ENCODE measurements at places on chromosomes 13 and 19.

- DNase-seq, result no peak
Observed at GRCh38 chr13:103187721-103188156, 121.5 kb upstream of the SLC10A2 start.

DNA sequence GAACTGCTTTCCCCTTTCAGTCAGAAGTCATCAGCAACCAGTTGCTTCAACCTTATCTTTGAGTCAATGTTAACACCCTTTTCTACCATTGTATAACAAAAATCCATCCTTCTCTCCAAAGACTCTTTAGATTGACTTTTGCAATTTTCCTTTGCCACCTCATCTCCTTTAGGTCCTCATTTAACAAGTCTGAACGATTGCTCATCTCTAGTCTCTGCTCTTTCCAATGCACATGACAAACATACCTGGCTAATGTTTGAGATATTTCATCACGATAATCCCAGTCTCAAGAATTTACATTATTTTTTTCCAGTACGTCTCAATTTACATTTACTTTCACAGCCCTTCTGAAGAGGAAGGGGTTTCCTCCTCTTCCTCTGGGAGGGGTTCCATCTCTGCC is 127.5 kb downstream of the KLF12 start:
- DNase-seq, result no peak

GRCh38 chr13:28022848-28023518 is 34.5 kb upstream of the URAD start:
- DNase-seq, result no peak

DNA sequence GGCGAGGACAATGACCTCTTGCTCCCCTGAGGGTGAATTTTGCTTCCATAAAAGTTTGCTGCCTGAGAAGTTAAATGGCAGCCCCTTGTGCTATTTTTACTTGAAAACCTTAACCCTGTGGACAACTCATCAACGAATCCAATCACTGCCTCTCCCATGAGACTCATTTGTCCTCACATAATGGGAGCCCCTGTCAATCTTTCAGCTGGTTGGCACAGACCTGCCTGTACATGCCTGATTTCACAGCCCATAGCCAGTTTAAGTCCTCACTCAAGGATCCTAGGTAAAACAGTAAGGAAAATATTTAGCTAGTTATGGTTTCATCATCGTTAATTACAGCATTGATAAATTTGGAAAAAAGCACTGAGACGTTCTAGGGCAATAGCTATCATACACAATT is 207.4 kb downstream of the NHLRC3 start:
- no peak for DNase-seq

DNA sequence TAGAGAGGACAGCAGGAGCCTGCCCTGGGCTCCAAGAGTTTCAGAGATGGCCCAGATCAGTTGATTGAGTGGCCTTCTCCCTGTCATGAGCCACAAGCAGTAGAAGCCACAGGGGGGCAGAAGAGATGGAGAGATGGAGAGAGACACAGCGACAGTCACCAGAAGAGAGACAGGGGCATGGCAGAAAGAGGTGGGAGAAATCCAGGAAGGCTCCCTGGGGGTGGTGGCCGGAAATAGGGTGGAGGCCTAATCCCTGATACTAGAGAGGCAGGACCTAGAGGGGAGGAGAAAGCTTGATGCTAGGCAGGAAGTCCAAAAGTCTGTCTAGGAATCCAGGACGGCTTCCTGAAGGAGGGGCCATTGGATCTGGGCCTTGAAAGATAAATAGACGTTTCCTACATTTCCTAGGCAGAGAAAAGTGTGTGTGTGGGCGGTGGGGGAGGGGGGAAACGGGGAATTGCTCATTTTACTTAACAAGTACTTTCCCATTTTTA is 9.6 kb upstream of the TPM4 start:
- DNase-seq, result no peak

DNA sequence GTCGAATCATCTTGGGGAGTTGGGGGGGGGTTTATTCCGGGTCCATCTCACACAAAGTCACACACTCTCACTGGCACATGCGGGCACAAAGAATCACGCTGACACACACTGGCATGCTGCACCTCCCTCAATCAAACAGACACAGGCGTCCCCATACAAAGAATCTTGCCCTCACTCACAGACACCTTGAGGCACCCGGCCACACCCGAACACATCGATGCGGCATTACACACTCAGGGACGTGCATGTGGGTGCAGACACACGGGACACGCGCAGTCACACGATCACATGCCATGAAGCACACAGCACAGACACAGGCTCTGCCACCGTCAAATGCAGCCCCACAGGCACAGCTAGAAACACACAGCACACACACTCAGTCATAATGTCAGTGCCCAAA is 7.8 kb downstream of the NFIX start:
- no peak for DNase-seq

DNA sequence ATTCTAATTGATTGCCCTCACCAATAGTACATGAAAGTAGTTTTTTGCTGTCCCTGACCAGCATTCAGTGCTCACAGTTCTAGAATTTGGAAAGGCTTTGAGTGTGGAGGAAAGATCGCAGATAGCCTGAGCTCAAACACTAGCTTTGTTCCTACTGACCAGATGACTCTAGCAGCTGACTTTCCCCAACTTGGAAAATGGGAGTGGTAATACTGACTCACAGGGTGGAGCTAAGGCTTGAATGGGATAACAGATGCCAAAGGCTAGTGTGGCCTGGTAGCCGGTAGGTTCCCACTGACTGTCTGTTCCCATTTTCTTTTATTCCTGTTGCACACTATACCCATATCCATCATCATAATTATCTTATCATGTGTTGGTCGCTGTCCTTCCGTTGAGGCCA is 3.7 kb downstream of the ZSCAN22 start:
- no peak for DNase-seq

GRCh38 chr19:7211191-7211951 is 82.8 kb downstream of the INSR start:
- DNase-seq, result no peak

- peak; percentile 4 for DNase-seq
Observed at GRCh38 chr13:75365724-75366173, 116.2 kb downstream of the TBC1D4 start.

GRCh38 chr19:11598103-11598483 is 810 bp downstream of the ZNF627 start:
- DNase-seq, result no peak

DNA sequence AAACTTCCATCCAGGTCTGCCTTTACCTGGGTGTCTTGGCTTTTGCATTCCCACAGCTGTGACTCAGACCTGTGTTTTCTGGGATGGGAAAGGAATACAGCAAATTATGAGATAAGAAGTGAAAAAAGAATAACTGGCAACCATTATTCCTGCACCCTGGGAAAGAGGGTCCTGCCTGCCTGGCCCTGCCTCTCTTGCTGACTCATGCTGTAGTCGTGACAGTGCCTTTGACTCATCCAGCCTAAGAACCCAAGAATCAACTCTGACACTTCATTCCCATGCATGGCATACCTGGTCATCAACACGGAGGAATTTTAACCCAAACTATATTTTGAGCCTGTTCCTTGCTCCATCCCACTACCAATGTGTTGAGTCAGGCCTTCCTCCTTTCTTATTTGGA is 185.4 kb upstream of the SERP2 start:
- DNase-seq, result no peak

GRCh38 chr13:19181021-19181620 is 503 bp downstream of the TUBA3C start:
- DNase-seq, result no peak

DNA sequence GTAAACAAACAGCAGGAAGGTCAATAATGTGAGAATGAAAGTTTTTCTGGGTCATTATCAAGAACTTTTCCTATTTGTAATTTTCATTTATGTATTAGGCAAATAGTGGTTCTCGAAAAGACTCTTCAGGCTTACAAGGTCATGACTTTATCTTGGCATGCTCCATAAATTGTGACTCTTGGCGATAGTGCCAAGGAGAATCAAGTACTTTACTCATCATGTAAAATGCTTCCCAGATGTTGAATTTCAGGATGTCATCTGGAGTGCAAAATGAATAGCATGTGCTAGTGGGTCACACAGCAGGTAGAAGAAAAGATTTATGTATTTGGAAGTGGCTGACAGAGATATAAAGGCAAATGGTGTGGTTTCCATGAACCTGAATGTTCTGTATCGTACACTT is 1492.7 kb upstream of the PCDH20 start:
- DNase-seq, result no peak

DNA sequence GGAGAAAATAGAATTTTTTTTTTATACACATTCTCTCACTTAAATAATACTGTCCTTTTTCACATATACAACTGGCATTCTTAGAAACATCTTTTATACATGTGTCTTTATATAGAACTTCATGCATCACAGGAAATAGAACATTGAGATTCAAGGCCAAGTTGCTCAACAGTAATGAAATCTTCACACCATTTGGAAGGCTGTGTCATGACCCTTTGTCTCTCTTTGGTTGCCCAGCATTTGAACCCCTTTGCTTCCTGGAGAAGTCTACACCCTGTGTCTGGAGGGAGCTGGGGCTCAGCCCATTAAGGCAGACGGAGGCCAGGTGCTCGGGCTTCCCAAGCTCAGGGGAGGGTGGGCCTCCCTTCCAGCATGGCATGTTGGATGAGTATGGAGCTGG is 41.1 kb downstream of the B3GLCT start:
- DNase-seq, result no peak

DNA sequence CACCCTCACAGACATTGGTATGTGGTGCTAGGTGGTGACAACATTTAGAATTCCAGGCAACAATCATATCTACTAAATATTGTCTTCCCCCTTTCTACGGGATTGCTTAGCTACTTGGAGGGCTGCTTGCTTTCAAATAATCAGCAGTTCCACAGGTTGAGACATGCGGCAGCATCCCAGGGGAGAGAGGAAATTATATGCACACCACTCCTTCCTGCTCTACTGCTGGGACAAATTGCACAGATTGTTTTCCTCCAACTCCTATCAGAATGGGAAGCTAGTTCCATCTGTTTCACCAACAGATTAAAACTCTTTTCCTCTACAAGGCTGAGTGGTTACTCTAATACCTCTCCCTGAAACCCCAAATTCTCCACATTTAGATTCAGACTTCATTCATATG is 275.4 kb downstream of the DNAJC15 start:
- no peak for DNase-seq

DNA sequence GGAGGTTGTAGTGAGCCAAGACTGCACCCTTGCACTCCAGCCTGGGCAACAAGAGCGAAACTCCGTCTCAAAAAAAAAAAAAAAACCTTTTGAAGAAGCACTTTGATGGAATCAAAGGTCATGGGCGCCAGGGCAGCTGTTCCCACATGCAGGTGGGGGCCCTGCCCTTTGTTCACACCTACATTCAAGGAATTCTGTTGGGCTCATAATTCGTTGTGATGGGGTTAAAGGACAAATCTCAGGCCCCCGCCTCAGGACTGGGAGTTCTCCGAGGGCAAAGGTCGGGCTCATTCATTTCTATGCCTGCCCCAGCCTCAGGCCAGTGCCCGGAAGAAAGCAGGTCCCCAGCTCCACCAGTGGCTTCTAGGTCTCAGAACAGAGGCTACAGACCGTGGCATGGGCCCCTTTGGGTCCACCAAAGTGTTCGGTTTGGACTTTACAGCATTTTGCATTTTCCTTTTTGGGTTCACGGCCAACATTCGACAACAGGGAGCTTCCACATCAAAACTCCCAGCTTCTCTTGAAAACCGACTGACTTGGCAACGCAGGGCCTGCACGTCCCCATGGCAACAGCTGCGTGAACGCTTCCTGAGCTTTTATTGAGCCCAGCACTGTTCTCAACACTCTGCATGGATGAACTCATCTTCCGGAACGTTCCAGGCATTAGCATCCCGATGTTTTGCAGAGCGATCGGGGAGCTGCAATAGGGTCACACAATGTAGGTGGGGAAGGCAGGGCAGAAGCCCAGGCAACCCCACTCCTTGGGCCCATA is 10.1 kb upstream of the GTF2F1 start:
- DNase-seq, result no peak

DNA sequence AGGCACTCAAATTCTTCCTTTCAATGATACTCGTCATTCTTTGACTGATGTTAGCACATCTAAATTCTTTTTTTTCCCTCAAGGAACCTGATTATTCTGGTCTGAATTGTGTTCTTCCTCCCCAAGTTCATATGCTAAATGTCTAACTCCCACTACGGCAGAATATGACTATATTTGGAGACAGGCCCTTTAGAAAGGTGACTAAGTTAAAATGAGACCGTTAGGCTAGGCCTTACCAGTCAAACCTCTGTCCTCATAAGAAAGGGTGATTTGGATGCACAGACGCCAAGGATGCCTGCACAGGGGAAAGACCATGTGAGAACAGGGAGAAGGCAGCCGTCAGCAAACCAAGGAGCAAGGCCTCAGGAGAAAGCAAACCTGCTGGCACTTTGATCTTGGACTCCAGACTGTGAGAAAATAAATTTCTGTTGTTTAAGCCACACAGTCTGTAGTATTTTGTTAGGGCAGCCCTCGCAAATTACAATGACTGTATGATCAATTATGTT is 13.1 kb upstream of the FOXO1 start:
- DNase-seq, result no peak

DNA sequence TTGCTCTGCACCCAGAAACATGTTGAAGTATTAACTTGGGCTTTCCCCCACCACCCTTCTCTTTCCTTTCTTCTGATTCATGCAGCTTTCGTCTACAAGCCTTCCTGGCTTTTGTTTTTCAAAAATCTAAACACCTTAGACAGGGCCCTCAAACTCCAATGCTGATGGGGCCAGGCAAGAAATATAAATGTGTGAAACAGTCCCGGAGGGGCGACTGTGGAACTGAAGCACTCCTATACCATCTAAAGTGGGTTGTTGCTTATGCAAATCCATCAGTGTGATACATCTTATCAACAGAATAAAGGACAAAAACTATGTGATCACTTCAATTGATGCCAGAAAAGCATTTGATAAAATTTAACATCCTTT is 6.1 kb downstream of the FCGBP start:
- DNase-seq, result no peak

- DNase-seq, result no peak
Observed at GRCh38 chr19:3524078-3524842, 14.7 kb upstream of the TEKTIP1 start.

- DNase-seq, result no peak
Observed at GRCh38 chr13:113765564-113765910, 6.5 kb downstream of the TMEM255B start.

DNA sequence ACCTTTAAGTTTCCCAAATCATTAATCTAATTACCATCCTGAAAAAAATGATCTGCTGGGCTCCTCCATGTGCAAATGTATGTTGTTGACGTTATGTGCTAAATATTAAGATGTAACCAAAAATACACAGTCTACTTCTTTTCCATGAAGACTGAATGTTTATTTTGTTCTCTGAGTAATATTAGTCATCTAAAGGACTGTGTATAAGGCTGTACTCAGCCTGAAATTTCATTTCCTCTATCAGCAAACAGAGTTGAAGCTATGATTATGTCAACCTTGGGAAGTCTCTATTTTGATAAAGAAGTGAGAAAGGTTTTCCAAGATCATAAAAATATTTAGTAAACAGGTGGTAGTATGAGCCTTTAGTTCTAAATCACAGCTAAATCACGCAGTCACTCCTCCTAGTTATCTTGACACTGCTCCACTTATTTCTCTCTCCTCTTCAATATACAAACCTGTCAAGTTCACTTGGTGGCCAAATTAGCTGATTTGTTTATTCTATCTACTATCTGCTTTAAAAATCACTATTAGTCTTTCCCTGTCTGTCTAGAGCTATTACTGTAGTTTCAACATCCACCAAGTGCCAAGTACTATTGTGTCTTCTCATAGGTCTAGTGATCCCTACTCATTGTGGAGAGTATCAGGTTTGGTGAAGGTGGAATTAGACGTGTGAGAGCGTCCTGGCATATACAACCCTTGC is 211.7 kb upstream of the STARD13 start:
- DNase-seq, result no peak

Data from activated CD4-positive, CD25-positive, alpha-beta regulatory T cell treated with anti-CD3 and anti-CD28 coated beads, Interleukin-2, amount 50 U/mL, for 16 hours (primary cell).